CD8-positive, alpha-beta memory T cell (primary cell): ENCODE measurements at places on chromosomes 3 and 15. TPM values are rescaled to one million over a fixed set of nuclear protein-coding genes. Genes with fewer than 3 reads are reported as not detected.
A peak's percentile ranks its signal among the peaks of the same experiment; 100 is the strongest.

DNA sequence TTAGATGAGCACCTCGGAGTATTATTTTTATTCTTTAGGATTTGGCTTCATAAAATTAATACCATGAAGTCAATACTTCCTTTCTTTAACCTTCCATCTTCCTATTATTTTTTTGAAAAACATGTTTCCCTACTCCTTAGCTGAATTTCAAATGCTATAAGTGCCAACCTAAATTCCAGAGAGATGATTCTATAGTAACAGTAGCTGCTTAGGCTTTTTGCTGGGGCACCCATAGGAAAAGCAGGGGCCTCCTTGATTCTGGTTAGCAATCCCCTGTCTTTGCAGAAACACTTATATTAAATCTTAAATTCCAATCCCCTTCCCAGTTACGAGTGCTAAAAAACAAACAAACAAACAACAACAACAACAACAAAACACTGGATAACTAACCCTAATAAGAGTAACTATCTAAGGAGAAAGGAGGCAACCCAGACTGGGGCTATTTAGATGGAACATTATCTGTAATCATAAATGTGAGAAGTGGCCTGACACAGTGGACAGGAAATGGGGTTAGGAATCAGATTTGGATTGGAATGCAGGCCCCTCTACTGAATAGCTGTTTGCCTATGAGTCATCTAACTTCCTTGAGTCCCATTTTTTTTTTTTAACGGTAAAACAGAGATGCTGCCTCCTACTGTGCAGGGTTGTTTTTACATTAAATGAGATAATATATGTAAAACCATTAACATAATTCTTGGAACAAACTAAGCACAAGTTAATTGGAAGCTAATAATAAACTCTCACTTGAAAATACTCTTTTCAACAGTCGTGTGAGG, 148.1 kb downstream of the WDR72 start:
- no peaks in the 10 kb centered on the region for H3K4me1 ChIP-seq
- no peaks in the 10 kb centered on the region for H3K27me3 ChIP-seq
- H3K4me3 ChIP-seq: no peak overlapping the region
- no peak for DNase-seq

- H3K27me3 ChIP-seq: no peaks in the 10 kb centered on the region
- H3K27ac ChIP-seq: no peak overlapping the region
- H3K4me1 ChIP-seq: peaks cover 78% of the 10 kb centered on the region
These were observed 191.3 kb downstream of the FOXP1 start for GRCh38 chr3:71392251-71392650.

The PLCH1 gene
- total RNA-seq: not detected

DNA sequence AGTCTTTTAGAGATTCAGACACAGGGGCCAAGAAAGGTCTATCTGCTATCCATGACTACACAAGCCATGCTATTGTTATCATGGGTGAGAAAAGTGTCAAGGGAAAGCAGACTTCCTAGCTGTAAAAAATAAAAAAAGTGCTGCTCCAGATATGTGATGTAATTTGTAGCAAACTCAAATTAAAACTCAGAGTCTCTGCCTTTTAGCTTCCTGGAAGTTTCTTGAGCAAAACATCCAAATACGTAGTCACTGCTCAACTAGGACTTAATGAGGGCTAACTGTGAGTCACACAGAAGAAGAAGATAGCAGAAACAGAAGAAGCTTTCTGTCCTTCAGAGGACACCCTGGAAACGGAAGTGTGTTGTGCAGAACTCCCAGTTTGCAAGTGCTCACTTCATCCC, 393.4 kb upstream of the NR2F2 start:
- no peak for DNase-seq
- no peaks in the 10 kb centered on the region for H3K27me3 ChIP-seq
- H3K27ac ChIP-seq: no peak overlapping the region
- H3K4me3 ChIP-seq: no peak overlapping the region
- H3K4me1 ChIP-seq: no peaks in the 10 kb centered on the region

- no peak for DNase-seq
- no peaks in the 10 kb centered on the region for H3K4me1 ChIP-seq
- H3K27me3 ChIP-seq: no peaks in the 10 kb centered on the region
- no peak overlapping the region for H3K4me3 ChIP-seq
- H3K36me3 ChIP-seq: no peaks in the 10 kb centered on the region
These were observed 41.6 kb downstream of the POLG start for GRCh38 chr15:89293012-89293411.

DNA sequence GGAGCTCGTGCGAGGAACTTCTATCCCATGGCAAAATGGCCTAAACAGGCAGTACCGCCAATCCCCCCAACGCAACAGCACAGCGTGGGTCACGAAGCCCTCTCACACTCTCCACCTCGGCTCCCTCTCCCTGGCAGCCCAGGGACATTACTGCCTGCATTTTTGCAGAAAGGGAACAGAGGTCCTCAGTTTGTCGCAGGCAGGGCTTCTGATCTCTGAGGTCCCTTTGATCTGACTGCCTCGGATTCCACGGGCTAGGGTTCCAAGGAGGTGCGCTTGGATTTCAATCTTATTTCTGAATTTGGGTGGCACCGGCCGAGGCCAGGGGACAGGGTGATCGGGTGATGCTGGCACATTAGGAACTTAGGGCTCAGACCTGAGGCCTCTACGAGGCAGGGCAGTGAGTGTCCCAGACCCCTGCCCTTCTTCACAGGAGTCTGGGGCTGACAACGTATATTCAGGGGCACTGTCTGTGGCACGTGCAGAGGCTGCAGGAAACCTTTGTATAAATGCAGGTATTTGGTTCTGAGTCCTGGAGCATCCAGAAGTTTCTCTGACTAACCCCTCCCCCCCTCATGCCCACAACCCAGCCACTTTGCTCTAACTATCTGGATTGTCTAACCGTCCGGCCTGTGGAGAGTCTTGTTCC, 197.9 kb downstream of the XXYLT1 start:
- no peaks in the 10 kb centered on the region for H3K4me1 ChIP-seq
- no peaks in the 10 kb centered on the region for H3K36me3 ChIP-seq
- H3K27ac ChIP-seq: no peak overlapping the region
- no peak for DNase-seq
- no peak overlapping the region for H3K4me3 ChIP-seq
- no peaks in the 10 kb centered on the region for H3K27me3 ChIP-seq

DNA sequence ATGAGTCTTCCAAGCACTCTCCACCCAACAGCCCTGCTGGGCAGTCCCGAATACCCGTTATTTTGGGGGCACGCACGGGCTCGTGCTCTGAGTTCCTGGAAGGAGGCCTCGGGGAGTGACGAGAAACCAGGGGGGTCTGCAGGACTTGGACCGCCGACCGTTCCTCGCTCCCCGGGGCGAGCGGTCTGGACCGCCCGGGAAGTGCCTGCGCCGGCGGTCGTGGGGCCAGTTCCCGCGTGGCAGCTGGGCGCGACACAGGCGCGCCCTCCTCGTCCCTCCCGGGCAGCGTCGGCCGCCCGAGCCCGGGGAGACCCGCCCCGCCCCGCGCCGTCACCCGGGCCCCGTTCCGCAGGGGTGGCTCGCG, 387 bp downstream of the GNB4 start:
- peaks cover 8% of the 10 kb centered on the region for H3K4me1 ChIP-seq
- H3K27me3 ChIP-seq: peaks cover 7% of the 10 kb centered on the region
- no peak for DNase-seq
- no peaks in the 10 kb centered on the region for H3K36me3 ChIP-seq
- H3K27ac ChIP-seq: peak overlapping the region; percentile 18
- H3K4me3 ChIP-seq: peak overlapping the region; percentile 60

The SPATA16 gene
- total RNA-seq: not detected

DNA sequence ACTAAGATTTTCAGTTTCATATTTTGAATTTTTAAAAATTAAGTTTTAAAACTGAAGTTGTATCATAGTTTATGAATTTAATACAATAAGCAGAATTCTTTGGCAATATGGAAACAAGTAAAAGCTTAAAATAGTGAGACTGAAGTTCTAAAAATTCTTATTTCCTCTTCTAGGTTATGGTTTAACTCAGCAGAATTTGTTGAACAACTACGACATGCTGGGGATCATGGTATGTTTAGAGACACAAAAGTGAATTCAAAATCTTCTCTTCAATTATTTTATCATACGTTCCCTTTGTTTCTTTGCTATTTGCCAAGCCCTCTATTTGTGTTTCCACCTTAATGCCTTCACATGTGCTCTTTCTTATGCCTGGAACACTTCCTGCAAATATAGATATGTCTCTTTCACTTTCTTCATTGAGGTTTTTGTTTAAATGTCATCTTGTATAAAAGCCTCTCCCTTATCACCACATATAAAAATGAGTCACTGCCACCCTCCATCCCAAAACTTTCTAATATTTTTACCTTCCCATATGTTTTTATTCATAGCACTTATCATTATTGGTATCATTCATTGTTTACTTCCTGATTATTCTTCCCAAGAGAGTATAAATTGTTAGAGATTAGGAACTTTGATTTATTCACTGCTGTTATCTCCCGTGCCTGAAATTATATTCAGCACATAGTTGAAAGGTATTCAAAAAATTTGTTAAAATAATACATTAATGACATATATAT, 6.4 kb downstream of the SUCNR1 start:
- no peaks in the 10 kb centered on the region for H3K4me1 ChIP-seq
- no peaks in the 10 kb centered on the region for H3K36me3 ChIP-seq
- no peak for DNase-seq
- no peak overlapping the region for H3K27ac ChIP-seq

DNA sequence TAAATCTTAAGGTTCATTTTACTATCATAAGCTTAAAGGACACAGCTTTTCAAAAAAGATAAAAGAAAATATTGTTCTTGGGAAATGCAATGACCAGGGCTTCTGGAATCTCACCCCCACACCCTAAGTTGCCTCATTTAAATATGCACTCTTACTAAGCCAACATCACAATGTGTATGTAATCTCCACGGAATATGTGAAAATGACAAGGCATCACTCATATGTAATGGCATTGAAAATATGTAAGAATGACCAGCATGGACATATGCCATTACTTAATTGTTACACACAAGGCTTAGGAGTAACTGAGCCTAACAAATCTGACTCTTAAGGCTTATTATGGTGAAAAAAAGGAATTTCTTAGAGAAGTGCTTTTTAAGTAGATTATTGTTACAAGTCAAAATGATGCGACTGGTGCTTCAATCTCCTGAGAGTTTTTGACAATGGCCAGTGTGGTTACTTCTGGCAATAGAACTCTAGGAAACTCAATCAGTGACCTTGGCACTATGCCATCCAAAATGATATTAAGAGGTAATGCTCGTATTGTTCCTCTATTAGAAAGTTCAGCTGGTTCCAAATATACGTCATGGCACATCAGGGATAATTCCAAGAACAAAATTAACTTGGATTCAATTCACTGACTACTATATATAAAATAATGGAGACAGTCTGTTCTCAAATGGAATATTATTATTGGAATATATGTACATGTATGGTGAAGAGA, 290.0 kb upstream of the PLSCR5 start:
- no peak overlapping the region for H3K27ac ChIP-seq
- H3K27me3 ChIP-seq: no peaks in the 10 kb centered on the region
- DNase-seq: no peak
- no peak overlapping the region for H3K4me3 ChIP-seq
- no peaks in the 10 kb centered on the region for H3K36me3 ChIP-seq
- H3K4me1 ChIP-seq: no peaks in the 10 kb centered on the region
